Activated T-cell treated with anti-CD3 and anti-CD28 coated beads, Interleukin-2, amount 50 U/mL, for 72 hours (primary cell): ENCODE measurements at places on chromosomes 16 and 17.

DNA sequence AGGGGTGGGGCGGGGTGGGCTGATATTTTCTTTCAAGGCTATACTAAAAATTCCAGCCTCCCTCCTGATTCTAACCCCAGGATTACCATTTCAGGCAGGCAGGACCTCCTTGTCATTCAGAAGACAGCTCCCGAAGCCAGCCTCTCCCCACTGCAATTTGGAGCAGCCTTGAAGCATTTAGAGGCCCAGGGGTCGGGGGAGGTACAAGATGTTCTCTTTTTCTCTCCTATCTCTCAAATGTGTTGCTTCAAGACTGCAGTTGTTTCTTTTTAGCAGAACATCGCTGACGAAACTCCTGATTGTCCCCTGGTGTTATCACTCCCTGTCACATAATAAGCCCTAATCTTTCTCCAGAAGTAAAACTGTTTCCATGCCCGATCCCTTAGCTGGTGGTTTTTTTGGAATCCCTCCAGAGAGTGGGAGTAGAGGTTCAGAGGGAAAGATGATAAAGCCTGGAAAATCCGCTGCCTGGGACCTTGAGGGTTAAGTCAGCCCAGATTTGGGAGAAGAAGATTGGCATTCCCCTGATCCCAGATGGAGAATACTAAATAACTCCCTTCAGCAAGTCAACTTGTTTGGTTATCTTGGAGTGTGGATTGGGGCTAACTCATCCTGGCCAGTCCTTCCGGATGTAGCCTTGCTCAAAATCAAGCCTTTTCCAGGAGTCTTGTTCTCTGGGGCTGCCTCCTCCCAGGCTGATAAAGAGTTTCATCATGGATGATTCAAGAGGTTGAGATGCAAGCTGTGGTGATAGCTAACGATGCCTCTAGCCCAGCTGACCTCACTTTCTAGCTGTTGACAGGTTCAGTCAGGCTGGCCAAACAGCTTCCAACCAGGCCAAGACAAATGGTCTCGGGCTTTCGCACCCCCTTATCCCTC is 71.3 kb downstream of the SOX9 start:
- DNase-seq = no peak

DNA sequence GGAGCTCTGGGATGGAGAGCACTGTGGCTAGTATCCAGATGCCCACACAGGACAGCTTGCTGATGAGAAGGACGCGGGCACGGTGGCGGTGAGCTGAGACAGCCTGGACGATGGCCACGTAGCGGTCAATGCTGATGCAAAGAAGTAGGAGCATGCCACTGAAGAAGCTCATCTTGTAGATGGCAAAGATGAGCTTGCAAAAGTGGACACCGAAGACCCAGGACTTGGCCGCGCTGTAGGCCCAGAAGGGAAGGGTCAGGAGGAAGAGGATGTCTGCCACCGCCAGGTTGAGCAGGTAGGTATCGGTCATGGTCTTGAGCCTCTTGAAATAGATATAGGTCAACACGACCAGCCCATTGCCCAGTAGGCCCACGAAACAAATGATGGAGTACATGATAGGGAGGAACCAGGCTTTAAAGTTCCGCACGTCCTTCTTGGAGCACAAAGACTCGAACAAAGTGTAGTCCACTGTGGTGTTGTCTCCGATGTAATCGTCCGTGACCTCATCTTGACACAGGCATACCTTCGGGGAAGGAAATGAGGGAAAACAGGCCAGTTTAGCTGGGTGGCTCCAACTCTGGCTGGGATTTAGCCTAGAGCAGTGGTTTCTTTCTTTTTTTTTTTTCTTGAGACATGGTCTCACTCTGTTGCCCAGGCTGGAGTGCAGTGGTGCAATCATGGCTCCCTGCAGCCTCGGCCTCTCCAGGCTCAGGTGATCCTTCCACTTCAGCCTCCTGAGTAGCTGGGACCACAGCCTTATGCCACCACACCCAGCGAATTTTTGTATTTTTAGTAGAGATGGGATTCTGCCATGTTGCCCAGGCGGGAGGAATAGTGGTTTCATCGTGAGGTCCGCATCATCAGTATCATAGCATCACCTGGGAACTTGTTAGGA is 9.7 kb downstream of the CCR7 start:
- peak; percentile 0 for DNase-seq

DNA sequence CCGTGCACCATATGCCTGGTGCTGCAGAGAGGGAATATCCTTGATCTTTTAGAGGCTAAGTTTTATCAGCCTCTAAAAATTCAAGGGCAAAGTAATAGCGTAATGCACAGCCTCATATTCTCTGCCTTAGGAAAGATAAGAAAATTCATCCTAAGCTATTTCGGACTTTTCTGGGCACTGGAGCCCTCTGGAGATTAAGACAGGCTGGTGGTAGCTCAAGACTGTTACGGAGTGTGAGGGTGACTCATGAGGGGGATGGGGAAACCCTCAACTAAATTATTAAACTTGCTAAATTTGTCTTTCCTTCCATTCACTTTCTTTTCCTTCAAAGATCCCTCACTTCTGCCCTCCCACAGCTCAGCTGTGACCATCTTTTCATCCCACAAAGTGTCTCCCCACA is 73.3 kb downstream of the RPH3AL start:
- DNase-seq = no peak

DNA sequence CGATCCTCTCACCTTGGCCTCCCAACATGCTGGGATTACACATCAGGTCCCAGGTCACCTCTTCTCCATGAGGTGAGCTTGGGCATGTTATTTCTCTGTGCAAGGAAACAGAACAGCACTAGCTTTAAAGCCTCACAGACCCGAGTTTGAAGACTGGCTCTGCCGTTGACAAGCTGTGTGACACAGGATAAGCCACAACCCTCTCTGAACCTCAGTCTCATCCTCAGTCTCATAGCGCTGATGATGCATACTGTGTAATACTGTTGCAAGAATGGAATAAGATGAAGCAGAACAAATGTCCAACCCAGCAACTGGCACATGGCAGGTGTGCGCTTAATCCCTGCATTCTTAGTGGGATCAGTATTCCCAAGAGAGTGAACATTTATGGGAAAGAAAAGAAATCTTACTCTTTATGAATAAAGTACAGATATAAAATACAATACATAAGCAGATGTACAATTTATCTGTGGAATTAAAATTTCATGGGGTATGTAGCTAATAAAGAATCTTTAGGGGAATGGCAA is 43.5 kb downstream of the ABAT start:
- DNase-seq = no peak

DNA sequence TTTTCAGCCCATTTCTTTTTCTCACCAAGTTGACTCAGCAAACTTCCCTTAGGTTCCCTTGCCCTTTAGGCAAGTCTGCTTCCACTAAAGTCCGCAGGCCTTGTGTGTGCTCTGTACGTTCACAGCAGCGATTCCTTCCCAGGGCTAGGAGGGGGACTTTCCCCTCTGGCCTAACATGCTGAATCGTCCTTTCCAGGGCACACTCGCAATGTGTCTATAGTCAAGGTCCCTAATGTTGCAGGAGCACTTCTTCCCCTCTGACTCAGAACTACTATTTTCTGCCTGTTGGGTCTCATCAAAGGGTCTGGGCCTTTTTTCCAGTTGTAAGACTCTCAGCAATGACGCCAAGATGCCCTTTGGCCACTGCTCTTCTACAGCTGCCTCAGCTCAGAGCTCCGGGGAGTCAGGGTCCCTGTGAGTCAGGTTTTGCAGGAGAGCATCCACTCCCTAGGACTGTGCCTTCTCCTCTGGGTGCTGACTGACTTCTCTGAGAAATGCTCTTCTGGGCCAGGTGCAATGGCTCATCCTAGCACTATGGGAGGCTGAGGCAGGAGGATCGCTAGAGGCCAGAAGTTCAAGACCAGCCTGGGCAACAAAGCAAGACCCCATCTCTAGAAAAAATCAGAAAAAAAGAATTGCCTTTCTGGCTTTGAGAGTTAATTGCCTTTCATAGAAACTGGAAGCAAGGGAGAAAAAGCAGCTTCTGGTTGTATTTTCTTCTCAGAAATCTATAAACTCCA is 64.4 kb upstream of the TBX2 start:
- no peak for DNase-seq

- DNase-seq = no peak
These were observed 133.8 kb upstream of the PLCG2 start for GRCh38 chr16:81645266-81645694.

DNA sequence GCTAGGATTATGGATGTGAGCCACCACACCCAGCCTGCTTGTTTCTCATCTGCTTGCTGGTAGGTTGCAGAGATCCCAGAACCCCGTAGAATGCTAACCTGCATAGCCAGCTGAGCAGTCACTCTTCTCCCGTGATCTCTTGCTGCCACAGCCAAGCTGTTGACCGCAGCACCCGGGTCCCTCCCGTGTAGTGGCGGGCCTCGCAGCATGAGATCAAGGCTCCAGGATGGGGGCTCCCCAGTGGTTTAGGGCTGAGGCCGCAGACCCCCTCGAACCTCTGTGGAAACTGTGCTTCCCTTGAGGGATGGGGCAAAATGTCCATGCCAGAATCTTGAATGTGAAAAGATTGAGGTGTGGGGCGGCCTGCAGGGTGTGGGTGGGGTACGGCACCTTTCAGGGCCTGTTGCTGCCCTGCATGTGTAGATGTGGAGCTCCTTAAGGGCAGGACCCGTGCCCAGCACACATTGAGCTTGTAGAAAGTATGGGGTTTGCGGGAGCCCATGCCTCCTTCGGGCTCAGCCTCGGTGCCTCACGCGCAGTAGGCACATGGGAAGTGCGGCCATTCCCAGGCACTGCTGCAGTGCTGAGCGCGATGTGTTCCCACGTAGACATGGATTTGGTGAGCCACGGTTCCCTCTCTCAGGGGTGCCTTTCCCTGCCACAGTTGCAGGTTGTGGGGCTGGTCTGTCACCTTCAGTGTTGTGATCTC is 99.9 kb downstream of the BANP start:
- no peak for DNase-seq

DNA sequence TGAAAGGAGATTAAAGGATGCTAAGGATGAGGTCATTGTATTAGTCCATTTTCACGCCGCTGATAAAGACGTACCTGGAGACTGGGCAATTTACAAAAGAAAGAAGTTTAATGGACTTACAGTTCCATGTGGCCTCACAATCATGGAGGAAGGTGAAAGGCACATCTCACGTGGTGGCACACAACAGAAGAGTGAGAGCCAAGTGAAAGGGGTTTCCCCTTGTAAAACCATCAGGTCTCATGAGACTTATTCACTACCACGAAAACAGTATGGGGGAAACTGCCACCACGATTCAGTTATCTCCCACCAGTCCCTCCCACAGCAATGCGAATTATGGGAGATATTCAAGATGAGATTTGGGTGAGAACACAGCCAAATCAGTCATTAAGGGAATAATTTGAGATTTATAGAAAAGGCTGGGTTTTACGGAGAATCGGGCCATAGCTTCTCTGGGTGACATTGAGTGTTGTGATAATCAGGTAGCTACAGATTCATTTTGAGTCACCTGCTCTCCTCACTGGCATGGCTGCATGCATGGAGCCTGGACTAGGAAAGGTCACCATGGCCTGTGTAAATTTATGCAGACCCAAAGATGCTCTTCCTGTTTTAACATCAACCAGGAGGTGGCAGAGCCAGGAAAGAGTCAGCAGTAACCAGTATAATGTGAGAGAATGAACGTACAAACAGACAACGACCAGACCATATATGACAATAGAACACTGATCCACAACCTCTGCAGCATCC is 40.5 kb upstream of the DYNLRB2 start:
- DNase-seq = no peak

DNA sequence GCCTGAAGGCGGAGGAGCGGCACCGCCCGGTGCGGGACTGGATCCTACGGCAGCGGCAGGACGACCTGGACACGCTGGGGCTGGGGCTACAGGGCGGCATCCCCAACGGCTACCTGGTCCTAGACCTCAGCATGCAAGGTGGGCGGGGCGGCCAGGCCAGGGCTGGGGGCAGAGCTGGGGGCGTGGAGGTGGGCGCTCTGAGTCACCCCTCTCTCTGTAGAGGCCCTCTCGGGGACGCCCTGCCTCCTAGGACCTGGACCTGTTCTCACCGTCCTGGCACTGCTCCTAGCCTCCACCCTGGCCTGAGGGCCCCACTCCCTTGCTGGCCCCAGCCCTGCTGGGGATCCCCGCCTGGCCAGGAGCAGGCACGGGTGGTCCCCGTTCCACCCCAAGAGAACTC is 7.9 kb downstream of the MSLN start:
- no peak for DNase-seq

DNA sequence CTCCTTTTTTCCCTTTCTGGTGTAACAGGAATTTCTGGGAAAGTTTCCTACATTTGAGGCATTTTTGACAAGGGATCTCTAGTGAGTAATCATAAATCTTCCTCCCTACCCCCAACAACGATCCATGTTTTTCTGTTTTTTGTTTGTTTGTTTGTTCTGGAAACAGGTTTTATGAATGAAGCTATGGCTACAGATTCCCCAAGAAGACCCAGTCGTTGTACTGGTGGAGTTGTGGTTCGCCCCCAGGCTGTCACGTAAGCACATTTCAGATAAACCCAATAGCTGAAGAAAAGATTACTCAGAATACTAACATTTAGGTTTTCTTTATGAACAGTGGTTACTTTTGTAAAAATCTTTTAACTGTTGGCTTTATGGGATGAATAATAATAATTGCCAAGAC is 1.6 kb downstream of the BCAS3 start:
- DNase-seq = no peak

GRCh38 chr16:24497440-24497839 is 41.9 kb upstream of the RBBP6 start:
- DNase-seq = no peak

DNA sequence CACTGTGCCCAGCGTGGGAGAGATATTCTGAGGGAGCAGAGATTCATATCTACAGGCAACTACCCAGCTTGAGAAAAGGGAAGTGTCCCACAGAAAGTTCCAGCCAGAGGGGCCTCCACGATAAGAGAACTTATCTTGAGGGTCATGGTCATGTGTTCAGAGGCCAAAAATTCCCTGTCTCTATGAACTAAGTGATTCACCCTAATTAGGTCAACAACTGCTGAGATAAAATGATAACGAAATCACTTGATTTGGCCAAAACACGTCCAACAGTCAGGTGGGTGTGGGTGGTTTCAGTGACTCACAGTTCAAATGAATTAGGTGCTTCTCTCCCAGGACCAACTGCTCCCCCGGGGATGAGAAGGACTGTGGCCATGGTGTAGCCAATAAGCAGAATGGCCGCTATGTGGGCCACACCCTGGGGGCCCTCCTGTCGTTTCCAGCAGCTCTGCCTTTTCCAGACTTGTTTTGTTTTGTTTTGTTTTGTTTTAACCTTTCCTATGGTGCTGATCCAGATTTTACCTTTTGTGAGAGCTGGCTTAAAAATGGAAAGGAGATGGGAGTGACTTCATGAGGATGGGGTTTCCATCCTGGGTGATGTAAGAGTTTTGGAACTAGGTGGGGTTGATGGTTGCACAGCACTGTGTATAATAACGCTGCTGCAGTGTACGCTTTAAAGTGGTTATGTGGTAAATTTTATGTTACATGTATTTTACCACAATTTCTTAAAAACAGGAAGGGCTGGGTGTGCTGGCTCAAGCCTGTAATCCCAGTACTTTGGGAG is 8.7 kb downstream of the DNAI2 start:
- DNase-seq = peak; percentile 77

- no peak for DNase-seq
These were observed 33.9 kb downstream of the NOS2 start for GRCh38 chr17:27766438-27766837.

GRCh38 chr16:17311333-17312093 is 159.2 kb downstream of the XYLT1 start:
- no peak for DNase-seq
